GM13976 (cell line): ENCODE measurements at places on chromosomes 5 and 9.

- DNase-seq, result no peak
Observed at GRCh38 chr5:139451176-139451575, 11.4 kb downstream of the ECSCR start.

GRCh38 chr9:129282272-129282671, 104.2 kb upstream of the IER5L start:
- no peak for DNase-seq

- DNase-seq, result no peak
Observed at GRCh38 chr9:137421838-137422603, 941 bp downstream of the EXD3 start.

- no peak for DNase-seq
Observed at GRCh38 chr5:122400938-122401337, 88.9 kb downstream of the SNCAIP start.

GRCh38 chr5:36357391-36357975, 55.8 kb upstream of the RANBP3L start:
- DNase-seq, result no peak

DNA sequence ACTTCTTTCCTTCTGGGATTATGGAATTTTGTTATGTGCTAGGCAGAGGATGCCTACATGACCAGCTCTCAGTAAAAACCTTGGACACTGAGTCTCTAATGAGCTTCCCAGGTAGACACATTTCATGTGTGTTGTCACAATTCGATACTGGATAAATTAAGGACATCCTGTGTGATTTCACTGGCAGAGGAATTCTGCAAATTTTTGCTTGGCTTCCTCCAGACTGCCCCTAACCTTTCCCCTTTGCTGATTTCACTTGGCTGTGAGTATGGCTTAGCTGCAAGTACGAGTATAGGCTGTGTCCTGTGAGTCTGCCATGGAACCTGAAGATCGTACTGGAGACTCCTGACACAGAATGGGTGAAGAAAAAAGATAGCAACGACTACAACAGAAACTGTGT, 47.6 kb downstream of the MRPS27 start:
- no peak for DNase-seq

DNA sequence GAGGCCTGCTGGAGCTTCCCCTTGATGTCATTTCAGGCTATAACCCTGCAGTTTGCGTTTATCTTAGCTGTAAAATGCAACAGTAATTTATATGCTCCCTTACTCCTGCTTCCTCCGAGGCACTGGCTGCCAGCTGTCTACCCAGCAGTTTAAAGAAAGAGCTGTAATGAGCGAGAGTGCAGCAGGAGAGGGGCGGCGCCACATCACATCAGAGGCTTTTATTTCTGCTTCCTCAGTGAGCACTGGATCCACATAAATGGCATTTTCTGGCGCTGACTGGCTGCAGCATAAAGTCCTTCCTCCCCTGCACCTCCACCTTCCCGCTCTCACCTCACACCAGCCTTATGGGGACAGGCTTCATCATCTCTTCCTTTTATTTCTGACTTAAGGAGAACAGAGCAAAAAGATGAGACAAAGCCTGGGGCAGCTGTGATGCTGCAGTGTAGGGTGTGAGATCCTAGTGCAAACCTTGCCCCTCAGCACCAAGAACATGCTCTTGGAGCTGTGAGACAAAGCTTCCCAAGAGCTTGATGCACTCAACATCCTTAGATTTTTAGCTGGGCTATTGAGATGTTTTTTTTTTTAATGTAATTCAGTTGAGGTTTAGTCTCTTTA, 829.6 kb upstream of the ZNF608 start:
- no peak for DNase-seq
